Hepatocyte (in vitro differentiated cells): ENCODE measurements at places on chromosomes 7 and 10. TPM values are rescaled to one million over a fixed set of nuclear protein-coding genes. Genes with fewer than 3 reads are reported as not detected.

- H3K36me3 ChIP-seq = no peaks in the 10 kb centered on the region
- no peak overlapping the region for H3K27ac ChIP-seq
- H3K4me3 ChIP-seq = no peak overlapping the region
- no peaks in the 10 kb centered on the region for H3K4me1 ChIP-seq
- no peaks in the 10 kb centered on the region for H3K27me3 ChIP-seq
- no peak for DNase-seq
These were observed 32.9 kb upstream of the INPP5A start for GRCh38 chr10:132504501-132505272.

DNA sequence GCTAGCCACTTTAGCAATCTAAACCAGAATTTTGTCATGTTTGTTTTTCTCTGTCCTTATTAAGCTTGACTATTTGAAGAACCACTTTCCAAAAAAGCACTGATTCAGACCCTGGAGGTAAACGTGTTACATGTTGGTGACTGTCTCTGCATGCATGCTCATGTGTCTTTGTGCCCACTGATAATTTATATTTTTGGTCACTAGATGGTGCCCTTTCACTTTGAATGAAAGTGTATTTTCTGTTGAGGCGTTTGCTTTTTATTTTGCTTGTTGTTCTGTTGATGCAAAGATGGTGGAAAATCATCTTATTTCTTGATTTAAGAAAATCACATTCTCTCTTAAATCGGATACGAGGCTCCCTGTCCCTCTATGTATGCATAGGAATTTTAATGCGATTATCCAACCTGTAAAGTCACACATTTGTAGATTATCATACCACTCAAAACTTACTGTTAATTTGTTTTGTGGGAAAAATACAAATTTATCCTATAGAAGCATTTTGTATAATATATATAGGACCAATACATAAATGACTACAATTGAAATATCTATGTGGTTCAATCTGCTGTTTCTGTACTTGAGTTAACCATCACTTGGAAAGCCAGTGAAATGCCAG is 269.3 kb downstream of the BICC1 start:
- no peaks in the 10 kb centered on the region for H3K36me3 ChIP-seq
- H3K27me3 ChIP-seq = no peaks in the 10 kb centered on the region
- H3K4me3 ChIP-seq = no peak overlapping the region
- H3K4me1 ChIP-seq = peaks cover 13% of the 10 kb centered on the region
- peak; percentile 66 for DNase-seq

GRCh38 chr10:125773687-125774543 is 1.7 kb downstream of the MMP21 start:
- no peak for DNase-seq
- H3K4me3 ChIP-seq = no peak overlapping the region
- no peaks in the 10 kb centered on the region for H3K27me3 ChIP-seq
- no peaks in the 10 kb centered on the region for H3K4me1 ChIP-seq

DNA sequence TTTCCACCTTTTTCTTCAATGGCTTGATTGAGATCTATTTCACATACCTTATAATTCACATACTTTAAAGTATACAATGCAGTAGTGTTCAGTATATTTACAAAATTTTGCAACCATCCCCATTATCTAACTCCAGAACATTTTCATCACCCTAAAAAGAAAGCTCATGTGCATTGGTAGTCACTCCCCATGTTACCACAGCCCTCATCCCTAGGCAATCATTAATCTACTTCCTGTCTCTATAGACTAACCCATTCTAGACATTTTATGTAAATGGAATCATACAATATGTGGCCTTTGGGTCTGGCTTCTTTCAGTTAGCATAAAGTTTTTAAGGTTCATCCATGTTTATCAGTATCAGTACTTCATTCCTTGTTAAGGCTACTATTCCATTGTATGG is 214.2 kb downstream of the WDR11 start:
- peaks cover 17% of the 10 kb centered on the region for H3K4me1 ChIP-seq
- DNase-seq = no peak
- no peaks in the 10 kb centered on the region for H3K27me3 ChIP-seq

DNA sequence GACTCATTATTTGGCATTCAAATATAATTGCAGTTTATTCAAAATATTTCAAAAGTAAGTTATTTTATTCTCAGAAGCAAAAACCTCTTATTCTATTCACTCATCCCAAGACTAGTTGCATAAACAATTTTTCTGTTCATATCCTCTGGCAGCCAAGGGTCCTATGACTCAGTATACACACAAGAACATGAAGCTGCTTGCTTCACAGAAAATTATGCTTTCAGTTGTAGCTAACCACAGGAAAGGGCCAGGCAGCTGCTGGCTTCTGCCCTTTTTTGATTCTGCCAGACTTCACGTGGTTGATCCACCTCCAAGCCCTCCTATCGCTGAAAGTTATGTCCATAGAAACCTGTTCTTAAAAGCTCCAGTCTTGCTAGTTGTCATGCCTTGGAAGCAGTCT is 108.8 kb downstream of the ABCA13 start:
- H3K36me3 ChIP-seq = no peaks in the 10 kb centered on the region
- H3K4me1 ChIP-seq = no peaks in the 10 kb centered on the region
- H3K4me3 ChIP-seq = no peak overlapping the region
- no peak overlapping the region for H3K27ac ChIP-seq
- no peaks in the 10 kb centered on the region for H3K27me3 ChIP-seq

DNA sequence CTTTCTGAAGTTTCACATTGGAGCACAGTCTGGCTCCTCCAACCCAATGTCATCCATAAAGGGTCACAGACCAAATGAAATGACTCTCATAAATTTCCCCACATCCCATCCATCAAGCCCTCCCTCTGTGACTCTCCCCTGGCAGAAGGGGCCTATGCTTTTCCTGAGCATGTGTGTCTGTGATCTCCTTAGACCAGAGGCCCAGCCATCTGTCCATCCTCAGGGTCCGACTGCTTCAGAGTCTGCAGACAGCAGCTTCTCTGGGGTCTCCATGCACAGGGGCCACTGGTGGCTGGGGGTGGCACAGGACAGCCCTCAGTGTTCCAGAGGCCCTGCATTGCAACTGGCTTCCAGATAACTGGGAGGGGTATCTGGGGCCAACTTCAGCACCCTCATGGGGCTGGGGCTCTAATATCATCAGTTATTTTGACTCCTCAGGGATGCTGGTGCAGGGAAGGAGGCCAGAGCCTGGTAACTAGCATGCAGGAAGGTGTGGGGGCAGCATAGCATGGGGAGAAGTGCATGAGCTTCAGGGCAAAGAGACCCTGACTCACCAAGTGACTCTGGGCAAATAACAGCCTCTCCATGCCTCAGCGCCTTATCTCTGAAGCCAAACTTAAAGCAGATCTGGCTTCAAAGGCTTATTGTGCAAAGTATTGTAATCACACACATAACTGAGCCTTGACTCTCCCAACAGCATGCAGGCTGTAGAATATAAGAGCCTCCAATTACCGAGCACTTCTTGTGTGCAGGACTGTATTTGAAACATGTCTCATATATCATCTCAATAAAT is 266.9 kb downstream of the GRID1 start:
- no peaks in the 10 kb centered on the region for H3K27me3 ChIP-seq
- H3K4me1 ChIP-seq = no peaks in the 10 kb centered on the region
- no peak for DNase-seq
- no peak overlapping the region for H3K4me3 ChIP-seq
- no peaks in the 10 kb centered on the region for H3K36me3 ChIP-seq

GRCh38 chr10:35214607-35215020 is 88.0 kb downstream of the CREM start:
- H3K27me3 ChIP-seq = no peaks in the 10 kb centered on the region
- H3K36me3 ChIP-seq = no peaks in the 10 kb centered on the region
- H3K27ac ChIP-seq = no peak overlapping the region
- DNase-seq = no peak
- no peaks in the 10 kb centered on the region for H3K4me1 ChIP-seq
- H3K4me3 ChIP-seq = no peak overlapping the region

DNA sequence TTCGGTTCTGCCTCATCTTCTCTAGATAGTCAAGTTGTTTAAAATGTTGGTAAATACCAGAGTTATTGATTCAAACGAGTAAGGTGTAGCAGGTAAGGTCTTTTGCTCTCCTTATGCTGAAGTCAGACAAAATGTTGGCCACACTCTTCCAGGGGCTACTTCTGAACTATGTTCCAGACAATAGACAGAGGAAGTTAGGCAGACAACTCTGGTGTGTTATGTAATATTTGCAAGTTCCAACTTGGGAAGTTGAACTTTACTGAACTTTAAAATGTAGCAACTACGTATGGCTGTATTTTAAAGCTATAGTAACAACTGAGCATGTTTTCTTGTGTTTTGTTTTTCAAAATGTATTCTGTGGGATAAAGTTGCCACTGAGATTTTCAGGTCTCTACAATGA is 125.7 kb upstream of the NEBL start:
- no peaks in the 10 kb centered on the region for H3K36me3 ChIP-seq
- H3K4me3 ChIP-seq = no peak overlapping the region
- no peaks in the 10 kb centered on the region for H3K4me1 ChIP-seq
- no peak overlapping the region for H3K27ac ChIP-seq
- H3K27me3 ChIP-seq = no peaks in the 10 kb centered on the region

- peaks cover 44% of the 10 kb centered on the region for H3K4me1 ChIP-seq
- no peaks in the 10 kb centered on the region for H3K36me3 ChIP-seq
- peak overlapping the region; percentile 83 for H3K27ac ChIP-seq
- H3K4me3 ChIP-seq = no peak overlapping the region
These were observed 69.7 kb downstream of the CALML3 start for GRCh38 chr10:5594271-5595049.

GRCh38 chr10:31157123-31158010 is 125.7 kb upstream of the ZNF438 start:
- H3K36me3 ChIP-seq = no peaks in the 10 kb centered on the region
- H3K27ac ChIP-seq = peak overlapping the region; percentile 55
- DNase-seq = peak; percentile 32
- no peak overlapping the region for H3K4me3 ChIP-seq

DNA sequence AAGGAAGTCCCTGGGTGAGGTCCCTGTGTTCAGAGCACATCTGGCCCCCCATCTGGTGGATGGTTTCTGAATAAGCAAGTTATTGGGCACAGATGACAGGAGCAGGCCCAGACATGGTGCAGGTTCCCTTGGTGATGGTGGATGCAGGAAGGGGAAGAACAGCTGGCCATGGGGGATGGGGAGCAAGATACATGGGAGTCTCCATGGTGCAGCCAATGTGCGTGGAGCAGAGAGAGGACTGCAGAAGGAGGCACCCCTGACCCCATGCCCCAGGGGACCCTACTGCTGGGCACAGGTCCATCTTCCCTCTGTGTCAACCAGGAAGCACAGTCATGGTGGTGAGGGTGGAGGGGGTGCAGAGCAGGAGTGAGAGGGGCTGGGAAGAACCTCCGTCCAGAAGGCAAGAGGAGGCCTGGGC is 43.8 kb upstream of the RABGEF1 start:
- no peaks in the 10 kb centered on the region for H3K36me3 ChIP-seq
- H3K27ac ChIP-seq = no peak overlapping the region
- DNase-seq = no peak
- no peaks in the 10 kb centered on the region for H3K4me1 ChIP-seq

DNA sequence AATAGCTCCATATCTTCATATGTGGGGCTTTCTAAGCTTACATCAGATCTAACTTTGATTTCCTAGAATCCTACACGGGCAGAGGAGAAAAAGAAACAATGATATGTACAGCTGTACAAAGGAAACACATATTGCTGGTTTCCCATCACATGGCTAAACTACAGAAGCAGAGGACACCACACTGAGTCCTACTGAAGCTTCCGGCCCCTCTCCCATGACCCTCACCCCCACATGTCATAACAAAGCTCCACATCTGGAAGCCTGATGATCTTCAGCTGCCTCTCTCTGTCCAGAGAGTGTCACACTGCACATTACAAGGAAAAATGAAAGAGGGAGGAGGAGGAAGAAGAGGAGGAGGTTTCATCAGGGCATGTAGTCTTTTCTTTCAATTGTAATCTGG is 14.0 kb downstream of the SLC16A12 start:
- no peaks in the 10 kb centered on the region for H3K36me3 ChIP-seq
- H3K27ac ChIP-seq = no peak overlapping the region
- no peak overlapping the region for H3K4me3 ChIP-seq
- H3K27me3 ChIP-seq = no peaks in the 10 kb centered on the region
- peaks cover 4% of the 10 kb centered on the region for H3K4me1 ChIP-seq

GRCh38 chr10:11161096-11161495 is 143.4 kb downstream of the CELF2 start:
- no peak overlapping the region for H3K27ac ChIP-seq
- no peak overlapping the region for H3K4me3 ChIP-seq
- no peak for DNase-seq
- H3K4me1 ChIP-seq = peaks cover 5% of the 10 kb centered on the region

- no peak overlapping the region for H3K27ac ChIP-seq
- no peaks in the 10 kb centered on the region for H3K4me1 ChIP-seq
- no peak for DNase-seq
- H3K27me3 ChIP-seq = no peaks in the 10 kb centered on the region
- H3K36me3 ChIP-seq = no peaks in the 10 kb centered on the region
These were observed 10.1 kb downstream of the MCMBP start for GRCh38 chr10:119862524-119862923.

- H3K36me3 ChIP-seq = no peaks in the 10 kb centered on the region
- DNase-seq = peak; percentile 70
- H3K27me3 ChIP-seq = no peaks in the 10 kb centered on the region
- no peaks in the 10 kb centered on the region for H3K4me1 ChIP-seq
- H3K27ac ChIP-seq = no peak overlapping the region
These were observed 28.1 kb upstream of the PLXDC2 start for GRCh38 chr10:19788075-19788686.

GRCh38 chr7:16728811-16729210 is 24.7 kb upstream of the TSPAN13 start:
- no peaks in the 10 kb centered on the region for H3K36me3 ChIP-seq
- H3K4me1 ChIP-seq = no peaks in the 10 kb centered on the region
- H3K27ac ChIP-seq = no peak overlapping the region

GRCh38 chr10:91931526-91932190 is 8.1 kb downstream of the BTAF1 start:
- no peak for DNase-seq
- H3K27ac ChIP-seq = no peak overlapping the region
- H3K27me3 ChIP-seq = no peaks in the 10 kb centered on the region
- no peaks in the 10 kb centered on the region for H3K4me1 ChIP-seq
- no peak overlapping the region for H3K4me3 ChIP-seq
- H3K36me3 ChIP-seq = no peaks in the 10 kb centered on the region

- no peaks in the 10 kb centered on the region for H3K4me1 ChIP-seq
- no peak overlapping the region for H3K27ac ChIP-seq
- no peaks in the 10 kb centered on the region for H3K36me3 ChIP-seq
These were observed 205.4 kb downstream of the FANK1 start for GRCh38 chr10:126101736-126102135.

GRCh38 chr7:90424720-90425119 is 21.5 kb downstream of the CLDN12 start:
- no peak for DNase-seq
- H3K27me3 ChIP-seq = no peaks in the 10 kb centered on the region
- no peak overlapping the region for H3K27ac ChIP-seq

HOXA6 gene
- total RNA-seq = not detected in 2 replicates

DGKI gene
- 1.8 and 2.7 TPM in 2 replicates for total RNA-seq

FLNC gene
- total RNA-seq = 32.8 and 60.7 TPM in 2 replicates

CCL24 gene
- total RNA-seq = not detected in 2 replicates
